Thoracic aorta (tissue), 2 donors: ENCODE measurements at places on chromosomes 1 and 21. TPM values are rescaled to one million over a fixed set of nuclear protein-coding genes. Genes with fewer than 3 reads are reported as not detected.

GRCh38 chr1:95072117-95072516 lies 634 bp downstream of the ALG14 start:
- no peak for DNase-seq

DNA sequence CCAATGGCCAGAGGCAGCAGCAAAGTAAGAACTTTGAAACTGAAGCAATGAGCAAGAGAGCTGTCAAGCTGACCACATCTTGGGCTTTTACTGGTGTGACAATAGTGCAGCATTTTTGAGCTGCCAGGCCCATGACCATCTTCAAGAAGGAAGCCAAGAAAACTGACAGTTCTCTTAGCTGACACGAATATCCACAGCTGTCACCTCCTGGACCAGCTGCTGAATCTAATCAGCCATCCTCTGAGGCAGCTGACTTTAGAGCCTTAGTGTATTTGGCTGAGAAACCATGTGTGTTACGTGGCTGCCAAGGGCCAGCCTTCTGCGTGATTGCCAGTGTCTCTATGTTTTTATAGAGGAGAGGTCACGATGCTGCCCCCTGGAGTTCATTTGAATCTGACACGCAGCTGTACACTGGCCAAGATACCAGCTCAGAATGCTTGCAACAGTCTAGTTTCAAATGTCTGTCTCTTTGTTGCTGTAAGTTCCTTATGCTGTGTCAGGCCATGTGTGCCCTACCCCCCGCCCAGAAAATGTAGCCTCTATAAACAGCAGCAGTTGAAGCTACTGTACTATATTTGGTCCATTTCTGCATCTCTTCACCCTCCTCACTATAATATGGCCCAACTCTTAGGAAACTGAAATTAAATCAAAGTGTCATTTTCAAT lies 39.7 kb downstream of the PALMD start:
- peak; percentile 21 for DNase-seq

Gene OLFML2B
- total RNA-seq = 46.6 TPM

- DNase-seq = no peak
Observed at GRCh38 chr1:202568410-202568809, 141.8 kb downstream of the SYT2 start.
